ENCODE measurements at places on chromosomes 7 and 10.

DNA sequence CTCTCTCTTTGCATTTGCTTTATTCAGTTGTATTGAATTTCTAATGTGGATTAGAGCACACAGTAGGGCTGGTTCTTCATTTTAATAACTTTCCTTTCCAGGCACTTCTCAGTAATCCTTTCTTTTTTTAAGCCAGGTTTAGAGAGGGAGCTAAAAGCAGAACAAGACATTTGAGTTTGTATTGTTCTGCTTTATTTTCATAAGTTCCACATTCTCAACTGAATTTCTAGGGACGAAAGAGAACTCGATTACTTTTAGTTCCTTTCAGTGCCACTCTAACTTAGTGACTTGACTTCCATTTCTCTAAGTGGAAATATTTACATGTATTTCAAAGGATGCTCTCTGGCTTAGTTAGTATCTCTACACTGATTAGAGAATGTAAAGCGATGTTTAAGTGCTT lies 145.6 kb downstream of the EXOC4 start:
- no peak for DNase-seq

DNA sequence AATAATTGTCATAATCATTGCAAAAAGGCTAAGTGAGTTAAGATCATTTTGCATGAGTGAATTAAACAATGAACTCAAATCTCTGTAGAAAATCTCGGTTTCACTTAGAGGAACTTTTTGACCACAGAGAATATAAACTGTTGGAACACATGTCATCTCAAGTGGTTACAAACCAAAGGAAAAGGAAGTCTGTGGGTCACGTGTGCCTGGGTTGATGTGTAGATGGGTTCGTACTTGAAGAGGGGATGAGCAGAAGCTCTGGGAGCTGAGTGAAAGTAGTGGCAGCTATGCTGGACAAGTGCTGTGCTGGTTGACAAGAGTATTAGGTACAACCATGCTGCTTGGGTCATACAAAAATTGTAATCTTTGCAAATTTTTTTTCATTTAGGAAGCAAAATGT lies 35.0 kb downstream of the GLRX3 start:
- DNase-seq: no peak

DNA sequence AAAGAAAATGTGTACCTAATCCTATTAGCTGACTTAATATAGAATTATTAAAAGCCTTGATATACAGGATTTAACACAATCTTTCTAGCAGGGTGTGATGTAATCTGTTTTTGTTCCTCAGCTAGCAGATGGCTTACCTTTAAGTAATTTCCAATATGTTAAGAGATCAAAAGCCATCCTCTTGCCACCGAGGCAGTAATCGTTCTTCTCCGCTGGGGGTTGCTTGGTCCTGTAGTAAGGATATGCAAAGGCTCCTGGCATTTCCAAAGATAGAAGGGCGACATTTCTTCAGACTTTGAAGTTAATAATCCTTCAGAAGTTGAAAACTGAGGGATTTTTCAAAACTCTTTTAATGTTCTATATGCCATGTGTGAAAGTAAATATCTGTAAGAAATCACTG lies 156.4 kb downstream of the FZD1 start:
- no peak for DNase-seq

GRCh38 chr10:130111852-130112180 lies 1.2 kb upstream of the C10orf143 start:
- no peak for DNase-seq

DNA sequence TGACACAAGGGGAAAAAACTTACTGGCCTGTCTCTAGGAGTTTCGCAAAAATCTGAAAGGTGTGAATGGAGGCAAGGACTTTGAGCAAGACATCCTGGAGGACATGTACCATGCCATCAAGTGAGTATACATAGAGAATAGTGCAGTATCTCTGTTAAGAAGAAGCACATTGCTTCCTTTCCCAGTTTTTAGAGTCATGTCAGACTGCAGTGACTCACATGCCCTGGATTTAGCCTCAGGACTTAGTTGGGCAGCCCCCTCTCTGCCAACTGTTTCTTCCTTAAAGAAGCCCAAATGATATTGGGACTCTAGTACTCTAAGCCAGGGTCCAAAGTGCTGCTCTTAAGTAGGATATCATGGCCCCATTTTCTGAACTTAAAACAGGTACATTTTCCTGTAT lies 28.1 kb upstream of the NFKB2 start:
- no peak for DNase-seq

- DNase-seq: no peak
These were observed 122.7 kb downstream of the PRKAG2 start for GRCh38 chr7:151754142-151754590.

DNA sequence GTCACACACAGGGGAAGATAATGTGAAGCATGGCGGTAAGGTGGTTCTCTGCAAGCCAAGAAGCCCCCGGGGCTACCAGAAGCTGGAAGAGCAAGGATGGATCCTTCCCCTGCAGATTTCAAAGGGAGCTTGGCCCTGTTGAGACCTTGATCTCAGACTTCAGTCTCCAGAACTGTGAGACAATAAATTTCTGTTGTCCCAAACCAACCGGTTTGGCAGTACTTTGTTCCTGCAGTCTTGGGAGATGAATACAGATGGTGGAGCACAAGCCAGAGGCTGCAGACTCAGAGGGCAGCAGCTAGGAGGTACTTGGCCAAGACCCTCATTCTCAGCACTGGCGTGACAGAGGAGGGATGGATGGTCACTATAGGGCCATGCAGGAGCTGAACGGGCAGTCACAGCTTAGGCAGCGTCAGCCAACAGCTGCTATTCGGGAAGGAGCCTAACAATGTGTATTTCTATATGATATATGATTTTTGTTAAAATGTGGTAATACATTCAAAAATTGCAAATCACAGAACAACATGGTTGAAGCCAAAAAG lies 387.3 kb downstream of the TNS3 start:
- DNase-seq: no peak

DNA sequence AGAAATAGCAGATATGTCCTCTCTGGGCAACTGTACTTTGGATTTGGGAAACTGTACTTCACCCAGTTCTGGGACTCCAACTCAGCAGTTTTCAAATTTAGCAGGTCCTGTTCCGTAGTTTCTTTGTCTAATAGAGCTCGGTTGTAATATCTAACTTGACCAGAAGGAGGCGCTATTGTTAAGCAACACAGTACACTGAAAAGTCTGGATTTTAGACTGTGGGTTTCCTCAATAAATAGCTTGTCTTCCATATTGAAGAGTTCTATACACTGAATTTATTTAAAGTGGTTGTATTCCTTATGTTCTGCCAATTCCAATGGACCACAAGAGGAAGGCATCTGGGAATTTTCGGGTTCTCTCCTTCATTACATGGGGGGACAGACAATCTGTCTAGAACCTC lies 39.8 kb downstream of the ELFN1 start:
- no peak for DNase-seq

DNA sequence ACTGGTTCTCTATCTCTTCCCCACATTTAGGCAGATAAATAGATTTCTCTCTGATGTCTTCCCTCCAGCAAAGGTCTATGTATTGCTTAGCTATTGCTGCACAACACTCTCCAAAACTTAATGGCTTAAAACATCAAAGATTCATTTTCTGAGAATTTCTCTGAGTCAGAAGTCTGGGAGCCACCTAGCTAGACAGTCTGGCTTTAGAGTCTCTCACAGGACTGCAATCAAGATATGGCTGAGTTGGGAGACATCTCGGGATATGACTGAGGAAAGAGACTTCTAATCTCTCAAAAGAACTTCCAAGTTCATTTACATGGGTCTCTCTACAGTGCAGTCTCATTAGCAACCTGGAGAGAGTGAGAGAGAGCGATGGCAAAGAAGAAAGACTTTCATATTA lies 553.6 kb upstream of the GHITM start:
- no peak for DNase-seq

DNA sequence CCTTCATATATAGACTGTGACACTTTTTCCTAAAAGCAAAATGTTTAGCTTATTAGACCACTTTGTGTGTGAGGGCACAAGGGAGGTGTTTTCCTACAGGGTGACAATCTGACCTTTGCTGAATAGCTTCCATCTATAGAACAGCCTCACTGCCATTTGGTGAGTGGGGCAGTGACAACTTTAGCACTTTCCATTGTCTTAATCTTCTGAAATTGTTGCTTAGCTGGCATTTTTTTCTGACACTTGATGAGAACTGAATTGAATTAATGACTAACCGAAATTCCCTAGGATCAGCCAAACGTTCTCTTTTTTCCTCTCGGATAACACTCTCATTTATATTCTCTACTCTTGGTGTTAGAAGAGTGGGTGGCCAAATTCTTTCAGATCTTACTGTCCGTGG lies 30.2 kb downstream of the KDM7A start:
- DNase-seq: no peak

DNA sequence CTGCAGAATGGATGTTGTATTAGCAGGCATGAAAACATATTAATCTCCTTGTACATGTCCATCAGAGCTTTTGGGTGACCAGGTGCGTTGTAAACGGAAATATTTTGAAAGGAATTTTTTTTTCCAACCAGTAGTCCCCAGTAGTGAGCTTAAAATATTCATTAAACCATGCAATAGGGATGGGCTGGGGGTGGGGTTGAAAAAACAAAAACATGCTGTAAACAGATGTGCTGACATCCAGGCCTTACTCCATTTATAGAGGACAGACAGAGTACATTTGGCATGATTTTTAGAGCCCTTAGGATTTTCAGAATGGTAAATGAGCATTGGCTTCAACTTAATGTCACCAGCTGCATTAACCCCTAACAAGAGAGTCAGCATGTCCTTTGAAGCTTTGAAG lies 50.2 kb downstream of the PTPN12 start:
- DNase-seq: no peak

DNA sequence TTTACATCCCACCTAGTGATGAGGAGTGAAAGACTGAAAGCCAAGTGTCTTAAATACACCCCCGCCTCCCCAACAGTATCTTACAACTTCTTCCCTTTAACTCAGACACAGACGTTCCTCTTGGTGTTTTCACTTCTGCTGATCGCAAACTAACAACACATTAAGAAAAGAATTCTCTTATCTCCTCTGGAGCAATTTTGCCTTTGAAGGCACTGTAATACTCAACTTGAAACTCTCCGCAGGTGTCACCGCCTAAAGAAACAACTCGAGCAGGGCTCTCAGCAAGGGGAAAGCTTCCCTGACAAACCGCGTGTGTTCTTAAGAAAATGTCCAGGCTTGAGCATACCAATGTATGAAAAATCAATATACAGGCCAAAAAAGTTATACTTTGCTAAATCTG lies 452 bp downstream of the SEMA3C start:
- no peak for DNase-seq

DNA sequence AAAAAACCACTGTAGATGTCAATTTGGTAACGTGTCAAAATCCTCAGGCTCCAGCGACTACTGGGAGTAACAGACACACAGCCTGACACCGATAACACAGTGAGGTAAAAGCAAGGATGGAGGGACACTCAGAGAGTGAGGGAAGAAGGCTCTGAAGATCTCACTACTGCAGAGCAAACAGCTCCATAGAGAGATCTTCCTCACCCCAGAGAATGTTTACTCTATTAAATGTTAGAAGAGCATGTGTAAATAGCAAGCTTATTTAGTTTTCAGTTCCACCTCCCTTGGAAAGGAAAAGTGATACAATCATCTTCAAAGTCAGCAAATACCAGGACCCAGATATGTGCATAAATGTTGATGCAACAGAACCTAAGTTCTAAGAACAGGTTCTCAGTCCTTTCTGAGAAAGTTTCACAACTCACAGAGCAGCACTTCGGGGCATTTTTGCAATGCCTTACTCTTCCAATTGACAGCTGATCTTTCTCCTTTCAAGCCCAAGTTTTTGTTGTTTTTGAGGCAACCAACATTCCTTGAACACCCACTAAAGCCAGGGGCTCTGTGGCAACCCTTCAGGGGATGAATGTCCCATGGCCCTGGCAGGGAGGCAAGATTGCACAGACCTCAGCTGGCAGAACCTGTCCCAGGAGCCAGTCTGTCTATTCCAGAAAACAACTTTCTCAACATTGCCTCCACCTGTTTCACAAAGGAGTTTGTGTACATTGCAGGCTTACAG lies 177.4 kb downstream of the SFMBT2 start:
- DNase-seq: no peak
